ENCODE measurements at places on chromosomes 6 and 20.

GRCh38 chr6:88734544-88734943, 228.9 kb downstream of the RNGTT start:
- no peak for DNase-seq

GRCh38 chr6:1850840-1851157, 241.1 kb downstream of the FOXC1 start:
- no peak for DNase-seq

- no peak for DNase-seq
Observed at GRCh38 chr6:125700581-125701353, 48.7 kb upstream of the HEY2 start.

DNA sequence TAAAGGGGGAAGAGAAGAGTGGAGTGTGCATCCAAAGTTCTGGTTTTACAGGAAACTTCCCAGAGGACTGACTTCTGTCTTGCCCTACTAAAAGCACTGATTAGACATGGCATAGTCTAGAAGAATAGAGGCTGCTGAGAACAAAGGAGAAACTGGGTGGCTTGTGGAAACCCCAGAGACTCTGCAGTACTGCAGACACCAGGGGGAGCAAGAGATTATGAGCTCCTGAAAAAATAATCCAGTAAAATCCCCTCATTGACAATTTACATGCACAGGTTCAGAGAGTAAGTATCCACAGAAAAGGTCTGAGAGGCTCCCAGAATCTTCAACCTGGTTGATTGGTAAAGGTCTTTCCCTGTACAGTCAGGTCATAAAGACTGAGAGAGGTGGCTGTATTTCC, 48.7 kb upstream of the CLVS2 start:
- DNase-seq: peak; percentile 59

DNA sequence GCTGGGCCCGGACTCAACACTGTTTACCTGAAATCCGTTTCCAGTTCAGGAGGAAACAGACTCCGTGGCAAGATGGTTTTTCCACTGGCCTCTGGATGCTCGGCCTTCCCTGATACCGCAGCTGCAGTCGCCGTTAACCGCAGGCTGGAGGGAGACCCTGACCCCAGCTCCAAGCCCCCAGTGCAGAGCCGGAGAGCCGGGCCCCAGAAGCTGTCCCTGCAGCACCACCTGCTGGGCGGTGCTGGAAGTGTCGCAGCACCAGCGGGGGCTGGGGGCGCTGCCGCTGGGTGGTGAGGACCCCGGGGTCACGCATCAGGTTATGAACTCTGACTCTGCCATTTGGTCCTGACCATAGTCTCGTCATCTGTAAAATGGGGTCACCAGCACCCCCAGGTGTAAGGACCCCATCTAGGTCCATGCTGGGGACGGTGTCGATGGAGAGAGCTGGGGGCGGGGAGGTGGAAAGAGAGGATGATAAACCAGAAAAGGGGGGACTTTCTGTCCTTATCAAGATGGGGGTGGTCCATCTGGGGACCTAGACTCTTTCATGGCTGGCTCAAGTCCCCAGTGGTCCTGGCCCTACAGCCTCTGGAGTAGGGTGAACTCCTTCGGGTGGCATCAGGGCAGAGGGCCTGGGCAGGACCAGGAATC, 20.8 kb upstream of the CHRNA4 start:
- DNase-seq: peak; percentile 90

Data from D341Med (cell line).